Stomach (tissue), 19 donors: ENCODE measurements at places on chromosomes 13 and 19. TPM values are rescaled to one million over a fixed set of nuclear protein-coding genes. Genes with fewer than 3 reads are reported as not detected.

ZNF71 gene
- total RNA-seq = 9.1 TPM

FXYD3 gene
- 704 TPM for total RNA-seq

ZNF566 gene
- 8.5 TPM for total RNA-seq

ZNF835 gene
- total RNA-seq = 0.92 TPM

BCKDHA gene
- 37.5 TPM for total RNA-seq

KCNN4 gene
- 32.7 TPM for total RNA-seq

ZNF443 gene
- 1.8 TPM for total RNA-seq

TPRX1 gene
- not detected for total RNA-seq

FAM124A gene
- total RNA-seq = 2.9 TPM

SCGB2B2 gene
- total RNA-seq = not detected

HDGFL2 gene
- 28.6 TPM for total RNA-seq

KCNRG gene
- 3.8 TPM for total RNA-seq

LIM2 gene
- total RNA-seq = not detected

NEK5 gene
- total RNA-seq = 0.73 TPM

ZNF730 gene
- total RNA-seq = not detected

DLL3 gene
- not detected for total RNA-seq

PDX1 gene
- not detected for total RNA-seq

SIGLEC8 gene
- total RNA-seq = not detected

LILRA1 gene
- total RNA-seq = not detected

KIR2DL3 gene
- not detected for total RNA-seq

RAD23A gene
- total RNA-seq = 103 TPM

MBD3L3 gene
- total RNA-seq = not detected

SOX1 gene
- not detected for total RNA-seq

CD70 gene
- not detected for total RNA-seq

MADCAM1 gene
- 0.45 TPM for total RNA-seq

CEP89 gene
- total RNA-seq = 9.3 TPM

ZNF558 gene
- total RNA-seq = 57.6 TPM
